Inflammatory macrophage treated with lipopolysaccharide for 4 hours (primary cell): ENCODE measurements at places on chromosomes 5 and 9.

DNA sequence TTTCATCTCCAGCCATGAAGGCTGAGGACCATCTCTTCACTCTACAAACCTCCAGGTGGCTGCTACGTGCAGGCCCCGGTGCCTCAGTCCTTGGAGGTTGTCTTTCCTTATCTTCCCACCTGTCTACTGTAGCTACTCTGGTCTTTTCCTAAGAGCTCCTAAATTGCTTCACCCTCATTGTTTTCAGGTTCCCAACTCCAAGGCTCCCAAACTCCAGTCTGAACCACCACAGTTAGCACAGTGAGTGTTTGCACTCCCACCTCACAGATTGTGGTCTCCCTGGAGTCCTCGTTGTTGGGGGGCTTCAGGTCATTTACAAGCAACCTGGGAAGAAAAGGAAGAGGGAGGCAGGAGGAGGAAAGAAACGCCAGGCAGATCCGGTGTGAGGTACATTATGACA, 85.3 kb downstream of the NSUN2 start:
- no peak for DNase-seq

DNA sequence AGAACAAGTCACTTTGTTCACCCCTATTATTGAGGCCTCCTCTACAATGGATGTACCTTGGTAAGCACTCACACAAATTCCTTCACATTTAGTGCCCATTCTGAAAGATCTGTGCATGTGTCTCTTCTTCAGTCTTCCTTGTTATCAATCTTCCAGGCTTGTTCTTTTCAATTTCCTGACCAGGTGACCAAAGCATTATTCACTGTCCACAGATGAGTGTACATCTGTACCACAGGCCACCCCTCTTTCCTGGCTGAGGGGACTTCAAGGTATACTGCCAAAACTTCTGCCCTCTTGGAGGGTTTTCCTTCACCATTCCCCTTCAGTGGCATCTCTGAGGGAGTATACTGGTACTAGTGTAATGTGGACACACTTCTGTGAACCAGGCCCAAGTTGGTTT, 25.5 kb upstream of the STOM start:
- DNase-seq: no peak

DNA sequence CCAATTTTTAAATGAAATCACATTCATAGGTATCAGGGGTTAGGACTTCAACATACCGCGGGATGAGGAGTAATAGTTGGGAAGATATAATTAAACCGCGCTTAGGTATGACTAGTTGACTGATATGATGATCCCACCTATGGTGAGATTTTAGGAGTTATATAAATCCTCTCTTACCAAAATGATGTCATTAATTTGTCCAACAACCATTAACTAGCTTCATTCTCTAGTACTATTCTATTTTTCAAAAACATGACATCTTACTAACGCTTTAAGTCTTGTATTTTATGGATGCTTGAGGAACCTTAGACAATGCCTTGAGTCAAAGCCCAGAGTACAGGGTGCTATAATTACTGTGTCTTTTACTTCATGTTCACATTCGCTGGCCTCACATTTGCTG, 59.6 kb upstream of the PIK3R1 start:
- no peak for DNase-seq

DNA sequence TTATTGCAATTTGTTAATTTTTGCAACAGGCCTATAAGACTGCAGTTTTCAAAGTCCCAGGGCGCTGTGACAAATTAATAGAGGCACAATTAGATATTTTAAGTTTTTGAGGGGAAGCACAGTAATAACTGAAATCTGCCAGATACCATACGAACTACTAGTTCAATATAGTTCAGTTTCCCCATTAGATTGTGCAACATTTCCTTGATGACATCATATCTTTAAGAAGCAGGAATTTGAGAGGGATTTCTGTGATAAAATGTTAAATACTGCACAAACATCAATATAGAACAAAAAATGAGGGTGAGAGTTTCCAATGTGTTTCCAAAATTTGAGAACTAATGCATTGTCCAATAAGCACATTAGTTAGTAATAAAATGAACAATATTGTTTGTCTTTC, 56.7 kb upstream of the GRIN3A start:
- DNase-seq: peak; percentile 7

DNA sequence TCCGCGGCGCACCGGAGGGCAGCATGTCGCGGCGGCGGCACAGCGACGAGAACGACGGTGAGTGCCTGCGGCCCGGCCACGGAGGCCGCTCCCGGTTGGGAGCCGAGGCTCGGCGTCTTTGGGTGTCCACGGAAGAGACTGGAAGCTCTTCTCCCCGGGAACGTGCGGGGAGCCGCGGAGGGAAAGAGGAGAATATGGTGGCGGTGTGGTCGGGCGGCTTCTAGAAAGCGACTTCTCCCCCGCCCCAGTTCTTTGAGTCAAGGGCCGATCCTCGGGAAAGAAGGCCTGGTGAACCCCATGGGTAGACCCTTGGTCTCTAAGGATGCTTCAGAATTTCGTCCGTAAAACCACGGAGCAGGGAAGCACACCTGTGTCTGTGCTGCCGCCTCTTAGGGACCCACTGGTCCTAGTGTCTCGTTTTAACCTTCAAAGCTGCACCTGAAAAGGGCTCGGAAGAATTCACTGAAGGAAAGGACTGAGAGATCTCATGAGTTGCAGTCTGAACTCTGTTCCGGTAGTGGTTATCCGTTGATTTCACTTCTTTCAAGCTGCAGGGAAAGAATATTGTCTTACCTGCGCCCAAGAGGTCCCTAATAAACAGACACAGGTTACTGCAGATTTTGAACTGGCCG, 354 bp downstream of the NCBP1 start:
- no peak for DNase-seq

- peak; percentile 29 for DNase-seq
These were observed 792 bp downstream of the NTMT1 start for GRCh38 chr9:129626625-129627284.

DNA sequence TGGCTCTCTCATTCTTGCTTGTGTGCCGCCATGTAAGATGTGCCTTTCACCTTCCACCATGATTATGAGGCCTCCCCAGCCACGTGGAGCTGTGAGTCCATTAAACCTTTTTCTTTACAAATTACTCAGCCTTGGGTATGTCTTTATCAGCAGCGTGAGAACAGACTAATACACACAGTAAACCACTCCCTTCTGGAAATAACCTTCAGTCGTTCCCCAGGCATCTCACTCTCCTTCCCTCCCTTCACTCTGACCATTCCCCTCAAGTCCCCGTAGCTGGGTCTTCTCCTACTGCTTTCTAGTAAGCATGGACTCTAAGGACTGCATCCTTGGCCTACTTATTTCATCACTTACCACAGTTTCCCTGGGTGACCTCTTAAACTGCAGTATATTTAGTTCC, 493.9 kb downstream of the CCDC171 start:
- no peak for DNase-seq

GRCh38 chr9:81461196-81461595, 228.2 kb downstream of the TLE1 start:
- DNase-seq: no peak

GRCh38 chr9:123049589-123050222, 16.2 kb downstream of the GPR21 start:
- DNase-seq: no peak

GRCh38 chr5:115348175-115348574, 51.7 kb upstream of the CCDC112 start:
- DNase-seq: no peak

GRCh38 chr5:151083081-151083676, 2.3 kb upstream of the TNIP1 start:
- peak; percentile 80 for DNase-seq
